ENCODE measurements at places on chromosomes 7 and 10. TPM values are rescaled to one million over a fixed set of nuclear protein-coding genes. Genes with fewer than 3 reads are reported as not detected.

Gene TACC2
- total RNA-seq, result 314 TPM

Gene FAM237B
- not detected for total RNA-seq

Gene STAM
- 13.2 TPM for total RNA-seq

Gene C10orf62
- total RNA-seq, result not detected

Gene FEZF1
- not detected for total RNA-seq

Gene COBL
- 55.1 TPM for total RNA-seq

Gene HYCC1
- 13.4 TPM for total RNA-seq

Gene CLDN3
- total RNA-seq, result 11.8 TPM

Gene GRM3
- total RNA-seq, result not detected

Gene PLAC9
- 17.4 TPM for total RNA-seq
